ENCODE measurements at places on chromosomes 12 and 14.

DNA sequence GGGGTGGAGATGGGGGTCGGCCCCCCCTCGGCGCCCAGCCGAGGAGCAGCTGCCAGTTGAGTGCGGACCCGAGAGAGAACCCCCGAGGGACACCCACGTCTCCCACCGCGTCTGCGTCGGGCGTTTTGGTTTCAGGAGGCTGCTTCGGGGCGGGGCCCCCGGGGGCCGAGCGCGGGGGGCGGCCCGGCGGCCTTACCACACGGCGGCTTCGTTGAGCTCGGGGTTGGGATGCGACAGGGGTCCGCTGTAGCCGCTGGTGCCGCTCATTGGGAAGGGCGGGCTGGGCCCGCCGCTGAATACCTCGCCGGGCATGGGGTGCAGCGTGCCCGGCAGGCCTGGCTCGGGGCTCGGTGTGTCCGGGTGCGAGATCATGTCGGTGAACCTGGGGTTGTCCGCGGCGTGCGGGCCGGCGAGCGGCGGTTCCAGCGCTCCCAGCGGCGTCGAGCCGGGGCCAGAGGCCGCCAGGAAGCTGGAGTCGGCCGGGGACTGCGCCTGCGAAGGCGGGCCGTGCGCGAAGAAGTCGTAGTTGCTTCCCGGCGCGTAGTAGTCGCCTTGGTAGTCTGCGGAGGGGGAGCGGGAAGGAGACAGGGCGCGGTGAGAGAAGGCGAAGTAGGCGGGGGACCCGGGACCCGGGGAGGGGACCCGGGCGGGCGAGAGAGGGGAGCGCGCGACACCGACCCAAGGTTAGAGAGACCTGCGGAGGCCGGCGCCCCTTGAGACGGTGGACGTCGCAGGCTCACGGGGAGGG lies 8.5 kb downstream of the LHX5 start:
- DNase-seq: peak; percentile 4

DNA sequence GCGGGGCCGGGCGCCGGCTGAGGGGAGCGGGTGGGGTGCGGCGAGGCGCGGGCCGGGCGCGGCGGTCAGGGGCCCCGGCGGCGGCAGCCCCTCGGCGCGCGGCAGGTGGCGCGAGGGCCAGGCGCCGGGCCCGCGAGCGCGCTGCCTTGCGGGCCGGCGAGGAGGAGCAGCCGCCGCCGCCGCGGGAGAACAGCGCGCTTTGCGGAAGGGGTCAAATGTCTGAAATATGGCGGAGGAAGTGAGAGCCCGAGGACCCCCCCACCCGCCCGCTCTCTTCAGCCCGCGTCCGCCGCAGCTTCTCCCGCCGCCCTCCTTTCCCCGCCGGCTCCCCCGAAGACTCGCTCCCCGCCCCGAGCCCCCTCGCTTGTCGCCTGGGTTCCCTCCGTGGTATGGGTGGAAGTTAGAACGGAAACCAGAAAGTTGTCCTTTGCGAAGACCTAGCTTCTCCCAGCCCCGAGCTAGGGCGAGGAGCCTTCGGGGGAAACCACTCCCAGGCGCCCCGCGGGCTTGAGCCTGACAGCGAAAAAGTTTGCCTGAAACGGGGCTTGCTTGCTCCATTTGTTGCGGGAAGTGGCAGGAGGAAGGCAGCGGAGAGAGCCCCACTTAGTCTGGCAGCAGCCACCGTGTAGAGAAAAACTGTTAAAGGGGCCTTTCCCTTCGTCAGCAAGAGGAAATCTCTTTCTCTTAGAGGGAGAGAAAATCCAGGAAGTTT lies 551 bp downstream of the RAP1B start:
- peak; percentile 65 for DNase-seq

DNA sequence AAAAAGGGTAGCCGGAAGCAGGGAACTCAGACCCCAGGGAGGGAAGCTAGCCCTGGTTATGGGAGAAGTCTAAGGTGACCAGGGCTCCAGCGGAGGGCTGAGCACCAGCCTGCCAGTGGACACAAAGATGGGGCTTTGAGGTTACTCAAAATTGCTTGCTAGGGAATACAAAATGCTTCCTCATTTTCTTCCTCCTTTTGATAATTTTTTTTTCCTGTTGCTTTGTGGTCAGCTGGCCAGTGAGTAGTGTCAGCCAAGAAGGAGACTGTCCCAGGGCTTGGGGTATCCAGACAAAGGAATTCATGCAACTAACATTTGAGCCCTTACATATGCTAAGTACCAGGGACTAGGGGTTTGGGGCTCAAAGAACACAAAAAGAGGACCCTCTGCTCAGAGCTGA lies 206.2 kb downstream of the PPM1H start:
- no peak for DNase-seq

GRCh38 chr12:57547288-57548012 lies 458 bp upstream of the DCTN2 start:
- no peak for DNase-seq

GRCh38 chr12:14771651-14772137 lies 31.6 kb downstream of the WBP11 start:
- DNase-seq: peak; percentile 78

GRCh38 chr12:122200541-122201175 lies 2.9 kb upstream of the B3GNT4 start:
- no peak for DNase-seq

GRCh38 chr12:130621696-130622298 lies 94.3 kb downstream of the RIMBP2 start:
- DNase-seq: no peak

GRCh38 chr12:90280033-90280432 lies 571.4 kb upstream of the ATP2B1 start:
- DNase-seq: no peak

GRCh38 chr14:23054000-23054811 lies 3.1 kb downstream of the CDH24 start:
- DNase-seq: no peak

DNA sequence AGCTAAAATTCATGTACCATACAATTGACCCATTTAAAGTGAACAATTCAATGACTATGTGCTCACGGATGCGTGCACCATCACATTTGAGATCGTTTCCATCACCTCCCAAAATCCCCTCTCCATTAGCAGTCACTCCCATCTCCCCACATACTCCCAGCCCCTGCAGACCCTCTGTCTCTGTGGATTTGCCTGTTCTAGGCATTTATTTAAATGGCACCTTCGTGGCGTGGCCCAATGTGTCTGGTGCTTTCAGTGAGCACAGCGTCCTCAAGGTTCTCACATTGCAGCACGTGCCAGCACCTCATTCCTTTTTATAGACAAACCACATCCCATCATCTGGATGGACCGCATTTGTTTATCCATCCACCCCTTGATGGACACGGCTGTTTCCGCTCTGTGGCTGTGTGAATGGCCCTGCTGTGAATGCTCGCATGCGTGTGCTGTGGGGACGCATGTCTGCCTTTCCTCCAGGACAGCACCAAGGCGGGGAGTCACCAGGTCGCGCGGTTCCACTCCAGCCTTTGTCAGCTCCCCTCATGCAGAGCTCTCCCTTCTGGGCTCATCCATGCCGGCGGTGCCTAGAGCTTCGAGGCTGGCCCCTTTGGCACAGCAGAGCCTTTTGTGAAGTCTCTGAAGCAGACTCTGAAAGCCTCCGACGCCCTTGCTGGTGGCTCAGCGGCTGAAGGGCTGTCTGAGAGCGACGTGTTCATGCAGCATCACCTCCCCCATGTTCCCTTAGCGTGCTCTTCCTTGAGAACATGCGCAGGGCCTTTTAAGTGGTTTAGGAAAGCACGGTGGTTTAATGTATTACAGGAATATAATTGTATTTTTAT lies 184.4 kb downstream of the KIF26A start:
- DNase-seq: no peak
